Keratinocyte (primary cell): ENCODE measurements at places on chromosomes 16 and 17. TPM values are rescaled to one million over a fixed set of nuclear protein-coding genes. Genes with fewer than 3 reads are reported as not detected.

AGRP gene
- not detected in 3 replicates for polyA plus RNA-seq

EIF3C gene
- 285 to 510 TPM (median 314 TPM) in 3 replicates for polyA plus RNA-seq

GRCh38 chr16:12340151-12340733, 363.7 kb downstream of the SNX29 start:
- DNase-seq: no peak
- H3K27me3 ChIP-seq: no peaks in the 10 kb centered on the region

DNA sequence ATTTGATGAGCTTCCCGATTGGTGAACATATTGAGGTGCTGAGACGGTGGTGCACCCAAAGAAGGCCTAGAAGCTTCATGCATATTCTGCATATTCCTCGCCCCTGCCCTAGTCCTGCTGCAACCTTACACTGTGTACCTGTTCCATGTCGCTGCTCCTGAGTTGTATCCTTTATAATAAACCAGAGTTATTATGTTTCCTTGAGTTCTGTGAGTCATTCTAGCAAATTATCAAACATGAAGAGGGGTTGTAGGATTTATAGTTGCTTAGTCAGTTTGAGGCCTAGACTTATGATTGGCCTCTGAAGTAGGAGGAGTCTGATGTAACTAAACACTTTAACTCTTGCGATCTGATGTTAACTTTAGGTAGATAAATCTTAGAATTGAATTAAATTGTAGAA, 436.8 kb downstream of the CA10 start:
- no peaks in the 10 kb centered on the region for H3K36me3 ChIP-seq
- no peak overlapping the region for H3K4me3 ChIP-seq
- H3K27ac ChIP-seq: no peak overlapping the region
- no peaks in the 10 kb centered on the region for H3K4me1 ChIP-seq

GRCh38 chr17:83190004-83190385, 110.6 kb downstream of the METRNL start:
- no peak for DNase-seq
- H3K4me1 ChIP-seq: no peaks in the 10 kb centered on the region

GRCh38 chr16:512802-513201, 14.7 kb upstream of the CAPN15 start:
- H3K27ac ChIP-seq: no peak overlapping the region
- H3K4me3 ChIP-seq: no peak overlapping the region
- H3K27me3 ChIP-seq: no peaks in the 10 kb centered on the region

HS3ST3B1 gene
- 3.7 to 5.6 TPM (median 3.9 TPM) in 3 replicates for polyA plus RNA-seq

GRCh38 chr17:77273397-77274085, 132.8 kb downstream of the SEC14L1 start:
- no peak overlapping the region for H3K27ac ChIP-seq

DNA sequence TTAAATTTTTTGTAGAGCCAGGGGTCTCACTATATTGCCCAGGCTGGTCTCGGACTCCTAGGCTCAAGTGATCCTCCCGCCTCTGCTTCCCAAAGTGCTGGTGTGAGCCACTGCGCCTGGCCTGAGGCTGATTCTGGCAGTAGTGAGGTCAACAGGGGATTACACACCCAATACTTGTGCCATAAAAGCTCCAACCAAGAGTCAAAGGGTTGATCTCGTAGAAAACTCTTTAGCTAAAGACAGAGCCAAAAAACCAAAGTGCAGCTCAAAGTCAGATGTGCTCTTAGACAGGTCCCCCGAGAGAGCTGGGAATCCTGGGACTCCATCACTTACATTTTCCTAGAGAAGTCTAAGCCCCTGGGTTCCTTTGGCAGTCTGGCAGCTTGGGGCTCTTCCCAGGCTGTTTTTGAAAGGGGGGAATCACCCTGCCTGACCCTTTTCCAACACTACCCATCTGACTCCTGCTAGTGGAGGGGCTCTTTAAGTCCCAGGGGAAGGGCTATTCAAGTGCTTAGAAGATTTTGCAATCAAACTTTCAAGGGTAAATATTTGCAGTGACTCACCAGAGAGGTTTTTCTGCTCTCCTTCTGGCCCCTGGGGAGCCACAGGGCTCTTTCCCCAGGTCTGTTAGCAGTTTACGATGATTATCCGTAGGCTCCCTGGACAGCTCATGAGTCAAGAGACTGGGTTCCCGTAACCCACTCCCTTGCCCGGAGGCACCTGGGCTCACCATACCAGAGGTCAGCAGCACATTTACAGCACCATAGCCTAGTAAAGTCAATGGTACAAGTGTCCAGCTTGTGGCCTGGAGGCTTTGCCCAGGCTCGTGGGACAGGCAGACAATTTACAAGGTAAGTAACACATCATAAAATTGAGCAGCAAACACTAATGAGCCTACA, 408.7 kb downstream of the SLC39A11 start:
- no peaks in the 10 kb centered on the region for H3K27me3 ChIP-seq
- no peak overlapping the region for H3K4me3 ChIP-seq
- peak; percentile 30 for DNase-seq
- H3K36me3 ChIP-seq: no peaks in the 10 kb centered on the region
- peaks cover 35% of the 10 kb centered on the region for H3K4me1 ChIP-seq

- H3K27me3 ChIP-seq: peaks cover 3% of the 10 kb centered on the region
- H3K27ac ChIP-seq: no peak overlapping the region
- no peak overlapping the region for H3K4me3 ChIP-seq
- DNase-seq: no peak
- H3K4me1 ChIP-seq: no peaks in the 10 kb centered on the region
These were observed 46.4 kb upstream of the CDH13 start for GRCh38 chr16:82580298-82580890.

NAE1 gene
- polyA plus RNA-seq: 61.4 to 113 TPM (median 68.0 TPM) in 3 replicates

DNA sequence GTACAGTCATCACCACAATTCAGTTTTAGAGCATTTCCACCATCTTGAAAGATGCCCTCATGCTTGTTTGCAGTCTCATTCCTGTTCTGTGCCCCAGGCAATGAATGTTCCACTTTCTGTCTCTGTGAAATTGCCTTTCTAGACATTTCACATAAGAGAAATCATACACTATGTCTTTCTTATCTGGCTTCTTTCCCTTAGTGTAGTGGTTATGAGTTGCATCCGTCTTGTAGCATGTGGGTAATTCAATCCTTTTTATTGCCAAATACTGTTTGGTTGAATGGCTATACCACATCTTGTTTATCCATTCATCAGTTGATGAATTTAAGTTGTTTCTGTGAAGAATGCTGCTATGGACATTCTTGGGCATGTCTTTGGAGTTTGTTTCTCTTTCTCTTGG, 132.5 kb upstream of the PLCG2 start:
- peak; percentile 40 for DNase-seq
- H3K27me3 ChIP-seq: no peaks in the 10 kb centered on the region
- H3K4me3 ChIP-seq: no peak overlapping the region
- peak overlapping the region; percentile 33 for H3K27ac ChIP-seq
- peaks cover 10% of the 10 kb centered on the region for H3K36me3 ChIP-seq
- H3K4me1 ChIP-seq: peaks cover 30% of the 10 kb centered on the region

SSTR5 gene
- polyA plus RNA-seq: not detected in 3 replicates

DNA sequence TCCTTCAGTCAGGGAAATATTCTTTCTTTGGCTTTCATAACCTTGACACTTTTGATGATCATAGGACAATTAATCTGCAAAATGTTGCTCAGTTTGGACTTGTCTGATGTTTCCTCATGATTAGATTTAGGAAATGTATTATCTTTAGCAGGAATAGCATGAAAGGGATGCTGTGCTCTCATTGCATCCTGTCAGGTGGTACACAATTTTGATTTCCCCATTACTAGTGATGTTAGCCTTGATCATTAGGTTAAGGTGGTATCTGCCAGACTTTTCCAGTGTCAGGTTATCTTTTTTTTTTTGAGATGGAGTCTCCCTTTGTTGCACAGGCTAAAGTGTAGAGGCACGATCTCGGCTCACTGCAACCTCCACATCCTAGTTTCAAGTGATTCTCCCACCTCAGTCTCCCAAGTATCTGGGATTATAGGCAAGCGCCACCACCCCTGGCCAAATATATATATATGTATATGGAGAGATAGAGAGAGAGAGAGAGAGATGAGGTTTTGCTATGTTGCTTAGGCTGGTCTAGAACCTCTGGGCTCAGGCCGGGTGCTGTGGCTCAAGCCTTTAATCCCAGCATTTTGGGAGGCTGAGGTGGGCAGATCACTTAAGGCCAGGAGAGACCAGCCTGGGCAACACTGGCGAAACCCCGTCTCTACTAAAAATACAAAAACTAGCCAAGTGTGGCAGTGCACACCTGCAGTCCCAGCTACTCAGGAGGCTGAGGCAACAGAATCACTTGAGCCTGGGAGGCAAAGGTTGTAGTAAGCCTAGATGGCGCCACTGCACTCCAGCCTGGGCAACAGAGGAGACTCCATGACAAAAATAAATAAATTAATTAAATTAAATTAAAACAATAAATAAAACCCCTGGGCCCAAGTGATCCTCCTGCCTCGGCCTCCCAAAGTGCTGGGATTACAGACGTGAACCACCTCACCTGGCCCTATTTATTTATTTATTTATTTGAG, 15.8 kb upstream of the CAVIN1 start:
- no peak for DNase-seq
- no peaks in the 10 kb centered on the region for H3K27me3 ChIP-seq
- no peak overlapping the region for H3K4me3 ChIP-seq
- H3K27ac ChIP-seq: no peak overlapping the region
- no peaks in the 10 kb centered on the region for H3K36me3 ChIP-seq

DNA sequence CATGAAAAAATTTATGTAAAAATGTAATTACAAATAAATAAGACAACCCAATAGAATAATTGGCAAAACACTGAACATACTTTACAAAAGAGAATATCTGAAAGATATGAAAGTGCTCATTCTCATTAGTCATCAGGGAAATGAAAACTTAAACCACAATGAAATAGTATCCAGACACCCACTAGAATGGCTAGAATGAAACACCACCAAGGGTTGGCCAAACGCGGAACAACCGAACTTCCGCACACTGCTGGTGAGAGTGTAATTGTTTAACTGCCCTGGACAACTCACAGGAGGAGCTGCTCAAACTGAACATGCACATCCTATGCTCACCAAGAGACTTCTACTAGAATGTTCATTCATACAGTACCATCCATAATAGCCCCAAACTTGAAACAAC, 5.8 kb upstream of the ZDHHC7 start:
- H3K4me3 ChIP-seq: no peak overlapping the region
- H3K4me1 ChIP-seq: peaks cover 4% of the 10 kb centered on the region
- H3K27me3 ChIP-seq: no peaks in the 10 kb centered on the region
- no peak overlapping the region for H3K27ac ChIP-seq

DNA sequence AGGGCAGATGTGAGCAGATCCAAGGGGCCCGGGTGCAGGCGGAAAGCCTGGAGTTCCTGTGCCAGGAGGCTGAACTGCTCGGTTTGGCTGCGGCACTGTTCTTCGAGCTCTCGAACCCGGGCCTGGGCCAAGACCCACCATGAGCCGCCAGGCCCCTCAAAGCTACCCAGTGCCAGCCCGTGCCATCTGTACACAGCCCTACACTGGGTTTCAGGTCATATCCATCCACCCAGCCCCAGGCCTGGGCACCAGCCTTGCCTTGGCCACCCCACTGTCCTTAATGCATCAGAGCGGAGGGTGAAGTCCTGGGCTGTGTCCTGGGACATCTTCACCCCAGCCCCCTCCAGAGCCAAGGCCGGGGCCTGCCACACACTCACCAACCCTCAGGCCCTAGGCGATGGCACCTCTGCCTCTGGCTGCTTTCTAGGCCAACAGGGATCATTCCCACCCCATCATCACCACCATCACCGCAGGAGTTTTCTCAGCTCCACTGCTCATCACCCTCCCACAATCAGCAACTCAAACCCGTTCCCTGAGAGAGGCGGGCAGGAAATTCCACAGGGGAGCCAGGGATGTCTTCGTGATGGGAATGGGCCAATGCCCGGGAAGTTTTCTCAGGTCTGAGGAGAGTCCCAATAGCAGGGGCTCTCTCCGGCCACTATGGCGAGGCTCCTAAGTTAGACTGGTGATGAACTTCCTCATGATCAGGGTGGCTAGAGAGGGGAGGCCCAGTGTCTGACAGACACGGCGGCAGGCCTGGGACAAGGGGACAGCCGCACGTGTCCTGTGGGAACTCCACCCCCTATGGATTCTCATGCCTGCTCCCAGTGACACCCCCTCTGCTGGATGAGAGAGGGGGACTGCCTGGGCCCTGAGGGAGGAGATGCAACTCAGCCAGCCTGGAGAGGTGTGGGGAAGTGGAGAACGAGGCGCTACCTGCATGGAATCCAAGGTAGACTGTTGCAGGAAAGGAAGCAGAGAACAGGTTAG, 9.1 kb downstream of the TSPOAP1 start:
- H3K27me3 ChIP-seq: peaks cover 19% of the 10 kb centered on the region
- no peaks in the 10 kb centered on the region for H3K36me3 ChIP-seq
- H3K27ac ChIP-seq: no peak overlapping the region
- peaks cover 8% of the 10 kb centered on the region for H3K4me1 ChIP-seq

PRSS27 gene
- polyA plus RNA-seq: 0.20 to 0.67 TPM (median 0.22 TPM) in 3 replicates

TBX21 gene
- polyA plus RNA-seq: not detected in 3 replicates

- H3K36me3 ChIP-seq: no peaks in the 10 kb centered on the region
- peak; percentile 40 for DNase-seq
- H3K4me3 ChIP-seq: no peak overlapping the region
These were observed 17.6 kb downstream of the CCDC42 start for GRCh38 chr17:8726941-8727555.

PSMD7 gene
- polyA plus RNA-seq: 94.3 to 133 TPM (median 130 TPM) in 3 replicates

DNA sequence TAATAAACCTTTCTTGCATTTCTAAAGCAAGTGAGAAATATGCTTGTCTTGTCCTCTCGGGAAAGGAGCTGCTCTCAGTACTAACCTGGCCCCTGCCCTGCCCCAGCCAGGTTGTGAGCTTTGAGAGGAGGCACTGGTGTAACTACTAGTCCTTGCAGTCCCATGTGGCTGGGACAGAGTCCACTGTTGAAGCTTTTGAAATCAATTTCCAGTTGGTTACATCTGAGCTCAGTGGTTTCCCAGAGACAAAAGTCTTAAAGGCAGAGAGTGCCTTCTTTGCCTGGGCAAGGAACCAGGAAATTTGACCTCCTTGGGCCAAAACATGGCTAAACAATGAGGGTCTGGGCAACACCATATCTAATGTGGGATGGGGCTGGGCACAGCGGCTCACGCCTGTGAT, 48.7 kb downstream of the GSG1L start:
- DNase-seq: no peak
- H3K27me3 ChIP-seq: peaks cover 5% of the 10 kb centered on the region
- H3K27ac ChIP-seq: no peak overlapping the region
- no peaks in the 10 kb centered on the region for H3K36me3 ChIP-seq

EVPLL gene
- 0.31 to 1.7 TPM in 2 of 3 replicates, not detected in the other for polyA plus RNA-seq

CX3CL1 gene
- 0.45 to 0.71 TPM (median 0.47 TPM) in 3 replicates for polyA plus RNA-seq

- peaks cover 58% of the 10 kb centered on the region for H3K27me3 ChIP-seq
- H3K4me3 ChIP-seq: peak overlapping the region; percentile 91
- no peaks in the 10 kb centered on the region for H3K36me3 ChIP-seq
- H3K4me1 ChIP-seq: peaks cover 27% of the 10 kb centered on the region
- DNase-seq: no peak
- H3K27ac ChIP-seq: peak overlapping the region; percentile 52
These were observed 1.2 kb downstream of the HS3ST3B1 start for GRCh38 chr17:14302091-14302430.

DNA sequence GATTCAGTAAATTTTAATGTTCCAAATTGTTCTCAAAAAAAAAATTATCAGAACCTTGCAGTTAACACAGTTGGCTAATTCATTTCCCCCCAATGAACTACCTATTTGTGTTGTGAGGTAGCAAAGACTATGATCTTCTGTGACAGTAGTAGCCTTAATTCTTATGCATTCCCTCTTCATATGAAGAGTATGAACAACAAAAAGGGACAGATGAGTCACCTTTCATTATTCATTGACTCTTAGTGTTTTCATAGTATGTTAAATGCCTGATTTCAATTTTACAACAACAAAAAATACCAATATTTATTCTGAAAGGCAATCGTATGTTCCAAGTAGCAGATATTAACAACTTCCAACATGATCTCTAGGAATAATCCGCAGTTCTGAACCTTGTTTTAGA, 3.6 kb upstream of the SLFN11 start:
- no peak overlapping the region for H3K4me3 ChIP-seq
- H3K27me3 ChIP-seq: peaks cover 25% of the 10 kb centered on the region
- no peak overlapping the region for H3K27ac ChIP-seq
- no peaks in the 10 kb centered on the region for H3K36me3 ChIP-seq
- H3K4me1 ChIP-seq: peaks cover 3% of the 10 kb centered on the region
- DNase-seq: no peak
